ENCODE measurements at places on chromosomes 7 and 10. TPM values are rescaled to one million over a fixed set of nuclear protein-coding genes. Genes with fewer than 3 reads are reported as not detected.

- no peak for DNase-seq
- H3K36me3 ChIP-seq = no peaks in the 10 kb centered on the region
- H3K4me3 ChIP-seq = no peak overlapping the region
- no peak overlapping the region for H3K27ac ChIP-seq
- H3K27me3 ChIP-seq = peaks cover 24% of the 10 kb centered on the region
Measured at GRCh38 chr7:29853072-29853471, 46.8 kb downstream of the WIPF3 start.

GRCh38 chr10:4136121-4136520, 351.1 kb upstream of the KLF6 start:
- H3K36me3 ChIP-seq = peaks cover 37% of the 10 kb centered on the region
- H3K27me3 ChIP-seq = no peaks in the 10 kb centered on the region
- no peak overlapping the region for H3K4me3 ChIP-seq

- H3K4me3 ChIP-seq = no peak overlapping the region
- peaks cover 2% of the 10 kb centered on the region for H3K4me1 ChIP-seq
- no peak overlapping the region for H3K27ac ChIP-seq
- no peaks in the 10 kb centered on the region for H3K36me3 ChIP-seq
- no peak for DNase-seq
Measured at GRCh38 chr7:112505495-112505894, 24.7 kb downstream of the LSMEM1 start.

DNA sequence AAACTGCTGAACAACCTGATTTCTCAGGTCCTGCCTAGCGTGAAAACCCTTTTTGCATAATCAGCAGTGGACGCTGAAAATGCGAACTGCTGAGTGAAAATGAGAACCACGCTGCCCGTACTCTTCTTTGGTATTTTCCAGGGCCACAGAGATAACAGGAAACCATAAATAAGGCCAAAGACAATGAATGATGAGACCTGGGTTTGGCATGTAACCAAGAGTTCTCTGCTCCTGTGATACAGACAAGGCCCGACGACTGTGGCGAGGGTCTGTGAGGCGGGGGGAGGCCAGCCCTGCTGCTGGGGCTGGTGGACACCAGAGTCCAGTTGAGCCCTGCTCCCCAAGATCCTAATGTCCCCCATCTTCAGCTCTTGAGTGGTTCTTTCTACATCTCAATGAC, 236.0 kb downstream of the WDR11 start:
- H3K4me3 ChIP-seq = no peak overlapping the region
- no peaks in the 10 kb centered on the region for H3K27me3 ChIP-seq
- no peaks in the 10 kb centered on the region for H3K36me3 ChIP-seq

DNA sequence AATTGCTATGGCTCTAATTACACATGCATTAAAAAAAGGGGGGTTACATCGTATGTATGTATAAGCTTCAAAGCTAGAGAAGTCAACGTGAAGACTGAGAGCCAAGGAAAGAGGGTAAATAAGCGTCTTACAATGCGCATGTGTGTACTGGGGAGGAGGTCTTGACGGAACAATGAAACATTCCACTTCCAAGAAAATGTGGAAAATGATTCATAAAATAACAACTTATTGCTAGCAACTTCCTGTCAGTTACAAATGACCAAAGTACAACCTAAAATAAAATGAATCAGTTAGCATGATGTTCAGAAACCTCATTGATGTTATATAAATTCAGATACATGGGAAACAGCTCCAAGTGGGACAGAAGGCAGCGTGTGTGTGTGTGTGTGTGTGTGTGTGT, 104.1 kb upstream of the RHEB start:
- no peaks in the 10 kb centered on the region for H3K27me3 ChIP-seq
- peaks cover 16% of the 10 kb centered on the region for H3K4me1 ChIP-seq
- H3K27ac ChIP-seq = no peak overlapping the region

DNA sequence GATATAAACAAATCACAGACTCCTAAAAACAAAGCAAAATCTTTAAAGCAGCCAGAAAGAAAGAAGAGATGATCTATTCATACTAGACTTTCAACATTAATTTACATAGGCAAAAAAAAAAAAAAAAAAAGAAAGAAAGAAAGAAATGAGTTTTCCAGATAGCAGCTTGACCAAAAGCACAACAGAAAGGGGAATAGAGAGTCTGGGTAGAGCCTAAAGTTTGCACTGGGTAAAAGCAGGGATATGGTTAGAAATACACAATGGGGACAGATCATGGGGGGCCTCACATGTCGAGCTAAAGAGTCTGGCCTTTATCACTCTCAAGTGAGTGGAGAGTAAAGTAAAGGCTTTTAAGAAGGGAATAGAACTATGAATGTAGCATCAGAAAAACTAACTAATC, 169.8 kb downstream of the SGMS1 start:
- DNase-seq = no peak
- H3K36me3 ChIP-seq = peaks cover 25% of the 10 kb centered on the region
- peaks cover 5% of the 10 kb centered on the region for H3K4me1 ChIP-seq
- no peaks in the 10 kb centered on the region for H3K27me3 ChIP-seq
- no peak overlapping the region for H3K4me3 ChIP-seq

GRCh38 chr7:52482076-52482475, 553.4 kb upstream of the POM121L12 start:
- H3K27ac ChIP-seq = no peak overlapping the region
- DNase-seq = no peak
- no peaks in the 10 kb centered on the region for H3K4me1 ChIP-seq

DNA sequence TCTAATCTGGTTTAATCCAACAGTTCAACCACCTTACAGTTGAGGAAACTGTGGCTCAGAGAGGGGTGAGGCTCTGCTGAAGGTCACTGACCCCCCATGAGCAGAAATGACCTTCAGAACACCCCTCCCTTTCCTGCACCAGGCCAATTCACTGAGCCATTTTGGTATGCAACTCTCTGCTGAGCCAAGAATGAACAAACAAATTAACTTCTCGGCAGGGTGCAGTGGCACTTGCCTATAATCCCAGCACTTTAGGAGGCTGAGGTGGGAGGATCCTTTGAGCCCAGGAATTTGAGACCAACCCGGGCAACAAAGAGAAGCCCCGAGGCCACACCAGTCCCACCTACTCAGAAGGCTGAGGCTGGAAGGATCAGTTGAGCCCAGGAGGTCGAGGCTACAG, 29.8 kb downstream of the PDGFA start:
- no peak for DNase-seq
- H3K27me3 ChIP-seq = peaks cover 16% of the 10 kb centered on the region
- no peak overlapping the region for H3K27ac ChIP-seq
- no peak overlapping the region for H3K4me3 ChIP-seq
- no peaks in the 10 kb centered on the region for H3K36me3 ChIP-seq

DNA sequence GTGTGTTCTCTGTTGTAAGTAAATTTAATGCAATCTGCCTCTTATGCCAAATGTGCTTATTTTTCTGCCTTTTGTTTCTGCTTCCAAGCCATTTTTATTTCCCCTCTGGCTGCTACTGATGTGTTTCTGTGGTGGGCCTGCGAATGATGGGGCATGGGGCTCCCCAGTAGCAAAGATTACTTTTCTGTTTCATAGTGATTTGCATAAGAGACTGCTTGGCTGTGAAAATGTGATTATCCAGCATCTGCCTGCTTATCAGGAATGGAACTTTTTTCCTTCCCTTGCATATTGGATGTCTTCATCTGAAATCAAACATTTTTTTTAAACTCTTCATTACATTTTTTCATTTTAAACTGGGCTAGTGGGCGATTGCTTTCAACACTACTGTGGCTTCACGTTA, 57.7 kb upstream of the BTBD16 start:
- no peak overlapping the region for H3K27ac ChIP-seq
- no peaks in the 10 kb centered on the region for H3K36me3 ChIP-seq
- no peak for DNase-seq
- H3K27me3 ChIP-seq = peaks cover 6% of the 10 kb centered on the region
- H3K4me1 ChIP-seq = no peaks in the 10 kb centered on the region

GRCh38 chr10:48697821-48698764, 13.4 kb downstream of the WDFY4 start:
- no peaks in the 10 kb centered on the region for H3K36me3 ChIP-seq
- no peak overlapping the region for H3K27ac ChIP-seq
- no peak for DNase-seq

GRCh38 chr7:134820778-134821177, 41.3 kb downstream of the CALD1 start:
- H3K4me3 ChIP-seq = no peak overlapping the region
- no peak for DNase-seq
- H3K27me3 ChIP-seq = peaks cover 6% of the 10 kb centered on the region
- no peak overlapping the region for H3K27ac ChIP-seq

- H3K36me3 ChIP-seq = peaks cover 2% of the 10 kb centered on the region
- no peak overlapping the region for H3K27ac ChIP-seq
- no peaks in the 10 kb centered on the region for H3K4me1 ChIP-seq
- H3K4me3 ChIP-seq = no peak overlapping the region
- no peak for DNase-seq
Measured at GRCh38 chr10:119801998-119802538, 70.6 kb downstream of the MCMBP start.

DNA sequence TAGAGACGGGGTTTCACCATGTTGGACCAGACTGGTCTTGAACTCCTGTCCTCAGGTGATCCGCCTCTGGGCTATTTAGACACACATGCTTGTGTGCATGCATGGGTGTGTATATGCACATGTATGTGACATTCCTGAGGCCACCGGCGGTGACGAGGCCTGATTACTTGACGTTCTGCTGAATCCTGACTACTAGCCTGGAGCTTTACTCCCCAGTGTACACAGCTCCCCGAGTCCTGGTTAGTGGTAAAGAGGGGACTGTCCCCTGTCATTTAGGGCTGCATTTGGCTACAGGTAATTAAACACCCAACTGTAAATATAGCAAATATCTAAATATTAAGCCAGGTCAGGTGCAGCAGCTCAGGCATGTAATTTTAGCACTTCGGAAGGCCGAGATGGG, 14.2 kb downstream of the GTF2IRD1 start:
- peaks cover 4% of the 10 kb centered on the region for H3K4me1 ChIP-seq
- H3K4me3 ChIP-seq = no peak overlapping the region
- H3K27me3 ChIP-seq = no peaks in the 10 kb centered on the region
- no peak overlapping the region for H3K27ac ChIP-seq

DNA sequence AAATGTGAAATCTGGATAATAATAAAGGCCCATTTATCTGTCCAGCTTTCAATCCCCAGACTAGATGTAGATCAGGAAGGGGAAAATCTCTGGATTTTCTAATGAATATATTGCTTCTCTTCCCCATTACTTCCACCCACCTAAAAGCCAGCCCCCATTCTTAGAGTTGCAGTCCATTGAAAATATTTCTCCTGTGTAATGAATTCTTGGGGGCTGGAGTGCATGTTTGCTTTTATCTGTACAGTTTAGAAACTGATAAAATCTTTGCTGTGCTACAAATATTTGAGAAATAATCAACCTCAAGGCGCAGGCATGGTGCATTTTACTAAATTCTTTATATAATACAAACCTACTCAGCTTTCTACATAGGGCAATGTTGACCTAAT, 180.8 kb downstream of the ARID5B start:
- H3K27ac ChIP-seq = peak overlapping the region; percentile 94
- H3K27me3 ChIP-seq = no peaks in the 10 kb centered on the region
- peaks cover 57% of the 10 kb centered on the region for H3K36me3 ChIP-seq
- peaks cover 64% of the 10 kb centered on the region for H3K4me1 ChIP-seq
- H3K4me3 ChIP-seq = peak overlapping the region; percentile 51
- DNase-seq = no peak

- no peaks in the 10 kb centered on the region for H3K27me3 ChIP-seq
- H3K27ac ChIP-seq = no peak overlapping the region
- DNase-seq = no peak
- peaks cover 51% of the 10 kb centered on the region for H3K36me3 ChIP-seq
- peaks cover 17% of the 10 kb centered on the region for H3K4me1 ChIP-seq
Measured at GRCh38 chr10:131915484-131915883, 14.7 kb downstream of the PPP2R2D start.

GRCh38 chr7:988963-989529, 6.1 kb downstream of the CYP2W1 start:
- no peak overlapping the region for H3K27ac ChIP-seq
- no peaks in the 10 kb centered on the region for H3K27me3 ChIP-seq
- no peak overlapping the region for H3K4me3 ChIP-seq
- peaks cover 3% of the 10 kb centered on the region for H3K4me1 ChIP-seq

DNA sequence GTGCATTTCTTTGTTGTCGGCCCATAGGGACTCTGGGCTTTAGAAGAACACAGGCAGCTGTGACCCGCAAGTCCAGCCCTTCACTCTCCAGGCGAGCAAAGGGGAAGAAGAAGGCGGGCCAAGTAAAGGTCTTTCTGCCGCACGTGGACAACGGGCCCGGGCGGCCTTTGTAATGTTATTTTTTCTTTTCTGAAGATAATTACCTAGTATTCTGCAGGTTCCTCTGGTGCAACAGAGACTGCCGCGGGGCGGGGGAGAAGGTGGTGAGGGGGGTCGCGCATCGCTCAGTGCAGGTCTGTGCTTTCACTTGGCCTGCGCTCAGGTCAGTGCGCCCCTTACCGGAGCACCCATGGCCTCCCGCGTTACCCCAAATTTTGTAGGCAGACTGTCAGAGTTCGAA, 7.1 kb upstream of the TBX20 start:
- no peak overlapping the region for H3K27ac ChIP-seq
- peaks cover 81% of the 10 kb centered on the region for H3K27me3 ChIP-seq
- no peak for DNase-seq
- peaks cover 3% of the 10 kb centered on the region for H3K36me3 ChIP-seq
- H3K4me1 ChIP-seq = peaks cover 5% of the 10 kb centered on the region

GRCh38 chr10:18164093-18164492, 23.9 kb downstream of the CACNB2 start:
- no peaks in the 10 kb centered on the region for H3K4me1 ChIP-seq
- H3K27ac ChIP-seq = no peak overlapping the region
- DNase-seq = no peak
- no peaks in the 10 kb centered on the region for H3K27me3 ChIP-seq
- H3K36me3 ChIP-seq = no peaks in the 10 kb centered on the region
- H3K4me3 ChIP-seq = no peak overlapping the region

DNA sequence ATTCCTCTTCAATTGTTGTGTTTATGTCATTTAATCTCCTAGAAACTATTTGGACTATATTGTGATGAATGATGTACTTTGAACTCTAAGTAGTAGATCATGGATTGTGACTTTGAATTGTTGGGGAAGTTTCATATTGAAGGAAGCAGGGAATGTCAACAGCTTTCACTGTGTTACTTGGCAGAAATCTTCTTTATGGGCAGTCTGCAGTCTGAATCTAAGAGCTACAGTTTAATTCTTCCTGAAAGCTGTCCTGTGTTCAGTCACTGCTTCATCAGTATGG, 91.6 kb downstream of the PPP1R9A start:
- no peak overlapping the region for H3K27ac ChIP-seq
- no peak overlapping the region for H3K4me3 ChIP-seq
- peaks cover 3% of the 10 kb centered on the region for H3K27me3 ChIP-seq
- no peak for DNase-seq
- H3K4me1 ChIP-seq = no peaks in the 10 kb centered on the region

GRCh38 chr7:68980011-68980410, 618.3 kb upstream of the AUTS2 start:
- H3K4me3 ChIP-seq = no peak overlapping the region
- H3K36me3 ChIP-seq = no peaks in the 10 kb centered on the region
- no peak overlapping the region for H3K27ac ChIP-seq
- DNase-seq = no peak
- H3K4me1 ChIP-seq = no peaks in the 10 kb centered on the region
- H3K27me3 ChIP-seq = no peaks in the 10 kb centered on the region

JMJD1C gene
- 91.9 TPM for total RNA-seq

SUN3 gene
- total RNA-seq = not detected

RTKN2 gene
- total RNA-seq = 4.1 TPM

ZNF800 gene
- 55.9 TPM for total RNA-seq

CDC123 gene
- total RNA-seq = 56.7 TPM

OIT3 gene
- not detected for total RNA-seq

LRRC18 gene
- 0.25 TPM for total RNA-seq

WNT2 gene
- total RNA-seq = not detected

LIPF gene
- total RNA-seq = not detected

Measured in activated naive CD8-positive, alpha-beta T cell treated with anti-CD3 and anti-CD28 coated beads, Interleukin-2, amount 10 ng/mL, durations not matched to agents 7 days and 5 days (primary cell).